Mucosa of gallbladder (tissue), 1 donor: ENCODE measurements at places on chromosomes 4 and X. TPM values are rescaled to one million over a fixed set of nuclear protein-coding genes. Genes with fewer than 3 reads are reported as not detected.

VEGFD gene
- total RNA-seq = 3.2 TPM

VCX3A gene
- not detected for total RNA-seq

RNF212 gene
- total RNA-seq = 5.8 TPM

PABPC5 gene
- 1.6 TPM for total RNA-seq

GIMD1 gene
- 34.1 TPM for total RNA-seq

PAGE2B gene
- not detected for total RNA-seq

ATP1B4 gene
- not detected for total RNA-seq

MID1IP1 gene
- 58.5 TPM for total RNA-seq

GAGE2A gene
- not detected for total RNA-seq

SSX1 gene
- not detected for total RNA-seq

FDCSP gene
- total RNA-seq = not detected

AFP gene
- 2.4 TPM for total RNA-seq

SHISA3 gene
- 0.58 TPM for total RNA-seq

GNRHR gene
- not detected for total RNA-seq

OTUD6A gene
- total RNA-seq = not detected

PPARGC1A gene
- total RNA-seq = 28.9 TPM
